ENCODE measurements at places on chromosomes 12 and 14. TPM values are rescaled to one million over a fixed set of nuclear protein-coding genes. Genes with fewer than 3 reads are reported as not detected.

Gene AQP2
- not detected for total RNA-seq

Gene AQP6
- not detected for total RNA-seq

Gene C12orf50
- total RNA-seq = 0.10 TPM

Gene YAF2
- total RNA-seq = 38.1 TPM

Gene IL23A
- total RNA-seq = 15.8 TPM

Gene TRPV4
- total RNA-seq = not detected

Gene CACNB3
- 20.6 TPM for total RNA-seq

Gene COX14
- total RNA-seq = 47.4 TPM

Gene HOTAIR
- not detected for total RNA-seq

Gene ASIC1
- 4.1 TPM for total RNA-seq

Gene PMCH
- 0.28 TPM for total RNA-seq

Gene BCAT1
- 6.9 TPM for total RNA-seq

Gene KLRF1
- 0.25 TPM for total RNA-seq

Gene LRTM2
- total RNA-seq = not detected

Gene RTN1
- not detected for total RNA-seq

Gene CD4
- 224 TPM for total RNA-seq

Gene CD27
- 162 TPM for total RNA-seq

Gene SYNDIG1L
- total RNA-seq = not detected

Gene TMEM229B
- 15.2 TPM for total RNA-seq

Gene ACSS3
- not detected for total RNA-seq

Gene BRMS1L
- 4.8 TPM for total RNA-seq

Gene NRXN3
- total RNA-seq = not detected

Gene CFAP251
- 1.2 TPM for total RNA-seq

Gene CRIP2
- total RNA-seq = not detected

Gene TAS2R43
- total RNA-seq = 0.81 TPM

Gene GLIPR1L1
- not detected for total RNA-seq

Gene BHLHE41
- not detected for total RNA-seq

Gene NOC4L
- 22.8 TPM for total RNA-seq
